Substantia nigra (tissue), 51 donors: ENCODE measurements at places on chromosomes 2 and 18.

- no peak for DNase-seq
These were observed 38.7 kb upstream of the MEX3C start for GRCh38 chr18:51236225-51236624.

GRCh38 chr18:27966881-27967280 lies 210.0 kb downstream of the CDH2 start:
- DNase-seq, result no peak

- no peak for DNase-seq
These were observed 56.4 kb upstream of the RBM44 start for GRCh38 chr2:237742191-237742590.

DNA sequence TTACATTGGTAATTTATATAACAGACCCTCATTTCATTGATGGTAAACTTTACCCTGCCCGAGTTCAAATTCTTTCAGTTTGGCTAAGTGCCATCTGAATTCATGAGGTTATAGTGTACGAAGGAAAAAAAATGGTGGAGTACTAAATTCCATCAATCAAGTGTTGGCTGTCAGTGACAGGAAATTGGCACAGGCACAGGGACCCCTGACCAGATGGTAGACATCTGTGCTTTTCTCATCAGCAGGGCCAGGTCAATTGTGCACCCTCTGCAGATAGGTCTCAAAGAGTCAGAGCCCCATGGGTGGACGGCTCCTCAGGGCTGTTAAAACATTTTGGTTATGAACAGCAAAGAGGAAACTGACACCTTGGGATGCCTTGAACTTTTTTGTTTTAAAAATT lies 439.2 kb downstream of the SETBP1 start:
- DNase-seq, result no peak

DNA sequence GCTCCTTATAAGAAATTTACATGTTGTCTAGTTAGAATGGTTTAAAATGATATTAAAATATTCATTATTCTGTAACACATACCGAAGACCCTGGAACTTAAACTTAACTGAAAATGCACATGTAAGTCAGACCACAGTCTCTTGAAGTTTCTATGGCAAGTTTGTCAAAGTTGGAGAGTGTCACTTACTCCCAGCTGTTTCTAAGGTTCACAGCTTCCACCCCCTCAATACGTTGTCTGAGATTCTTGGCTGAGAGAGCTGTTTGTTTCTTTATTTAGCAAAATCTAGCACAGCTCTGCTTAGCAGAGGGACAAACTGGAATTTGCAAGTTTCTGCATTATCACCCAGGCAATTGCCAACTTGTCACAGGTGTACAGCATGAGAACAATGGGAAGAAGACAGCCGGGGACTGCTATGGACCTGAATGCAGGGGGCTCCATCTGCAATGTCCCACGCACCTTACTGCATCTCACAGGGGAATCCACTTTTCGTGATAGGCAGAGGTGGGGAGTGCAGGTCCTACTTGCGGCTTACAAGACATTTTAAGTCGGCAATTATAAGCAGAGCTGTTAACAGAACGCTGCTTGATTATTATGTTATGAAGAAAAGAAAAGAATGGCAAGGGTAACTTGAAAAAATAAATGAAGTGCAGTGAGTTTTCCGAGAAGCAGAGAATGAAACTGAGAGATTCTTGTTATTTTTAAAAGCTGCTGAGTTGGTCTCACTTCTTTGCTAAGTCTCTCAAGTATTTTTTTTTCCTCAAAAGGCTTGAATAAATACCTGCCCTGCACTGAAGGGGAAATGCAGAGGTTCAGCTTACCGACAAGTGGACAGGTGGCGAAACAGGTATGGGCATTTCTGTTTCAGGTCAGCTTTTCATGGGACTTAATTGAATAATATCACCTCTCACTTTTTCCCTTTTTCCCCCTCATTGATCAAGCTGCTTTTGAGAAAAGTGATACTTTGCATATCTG lies 1072.1 kb upstream of the FANCL start:
- no peak for DNase-seq
